ENCODE measurements at places on chromosomes 12 and 14.

DNA sequence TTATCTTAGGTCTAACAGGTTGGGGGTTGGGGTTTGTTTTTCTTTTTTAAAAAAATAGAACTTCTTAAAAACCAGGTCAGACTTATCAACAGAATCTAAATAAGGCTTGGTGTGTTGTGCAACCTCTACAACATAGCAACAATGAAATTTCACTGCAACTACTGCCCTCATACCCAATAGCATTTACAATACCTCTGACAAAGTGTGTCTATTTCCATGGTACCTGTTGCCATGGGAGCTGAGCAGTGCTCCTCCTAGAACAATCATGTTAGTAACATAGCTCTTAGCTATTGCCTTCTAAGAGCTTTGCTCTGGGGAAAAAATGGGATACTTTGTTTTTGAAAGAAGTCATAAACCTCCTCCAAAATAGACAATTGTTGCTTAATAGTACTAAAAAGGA lies 103.3 kb upstream of the CCDC175 start:
- no peak for DNase-seq

GRCh38 chr14:73394317-73394716 lies 64.0 kb downstream of the NUMB start:
- DNase-seq, result no peak

DNA sequence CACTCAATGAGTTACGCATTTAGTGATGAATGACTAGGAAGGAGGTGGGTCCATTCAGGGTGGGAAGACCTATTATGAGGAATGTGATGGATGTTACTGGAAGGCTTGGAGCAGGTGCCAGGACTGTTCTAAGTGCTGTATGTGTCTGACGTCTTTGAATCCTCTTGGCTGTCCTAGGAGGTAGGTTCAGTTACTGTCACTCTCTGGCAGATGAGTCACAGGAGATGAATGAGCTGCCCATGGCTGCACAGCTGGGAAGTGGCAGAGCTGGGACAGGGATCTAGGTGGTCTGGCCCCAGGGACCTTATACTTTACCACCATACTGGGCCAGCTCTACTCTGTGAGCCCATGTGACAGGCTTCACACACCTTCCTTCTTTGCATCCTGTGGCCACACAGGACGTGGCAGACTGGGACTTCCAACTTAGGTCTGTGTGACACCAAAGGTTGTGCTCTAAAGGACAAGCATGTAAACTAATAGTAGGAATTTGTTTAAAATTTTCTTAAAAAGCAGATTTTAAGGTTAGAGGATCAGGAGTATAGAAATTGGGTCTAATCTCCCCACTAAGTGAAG lies 24.0 kb downstream of the TCTN1 start:
- no peak for DNase-seq

- no peak for DNase-seq
Measured at GRCh38 chr14:89661392-89661791, 244.4 kb upstream of the FOXN3 start.

- no peak for DNase-seq
Measured at GRCh38 chr14:54338696-54339317, 58.0 kb upstream of the CDKN3 start.

DNA sequence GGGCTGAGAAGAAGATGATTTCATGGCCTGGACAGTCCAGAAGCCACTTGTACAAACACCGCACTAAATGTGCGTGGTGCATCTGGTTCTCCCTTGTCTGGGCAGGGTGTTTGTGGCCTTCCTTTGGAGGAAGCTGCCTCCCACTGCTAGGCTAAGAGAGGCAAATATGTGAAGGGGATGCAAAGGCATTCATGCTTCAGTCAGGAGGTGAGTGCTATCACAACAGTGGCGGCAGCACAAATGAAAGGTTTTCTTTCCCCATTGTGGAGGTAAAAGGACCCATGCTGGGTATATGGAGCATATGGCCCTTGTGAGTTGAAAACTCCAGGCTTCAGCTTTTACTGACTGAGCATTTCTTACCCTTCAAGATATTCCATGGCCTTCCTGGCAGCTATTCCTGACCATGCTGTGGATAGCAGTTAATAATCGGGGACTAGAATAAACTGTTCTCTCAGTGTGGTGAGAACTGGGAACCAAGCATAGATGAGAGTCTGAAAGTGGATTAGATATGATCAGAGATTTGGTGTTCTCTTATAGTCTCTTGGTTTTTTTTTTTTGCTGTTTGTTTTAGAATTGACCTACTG lies 69.9 kb downstream of the MYRFL start:
- DNase-seq, result no peak

DNA sequence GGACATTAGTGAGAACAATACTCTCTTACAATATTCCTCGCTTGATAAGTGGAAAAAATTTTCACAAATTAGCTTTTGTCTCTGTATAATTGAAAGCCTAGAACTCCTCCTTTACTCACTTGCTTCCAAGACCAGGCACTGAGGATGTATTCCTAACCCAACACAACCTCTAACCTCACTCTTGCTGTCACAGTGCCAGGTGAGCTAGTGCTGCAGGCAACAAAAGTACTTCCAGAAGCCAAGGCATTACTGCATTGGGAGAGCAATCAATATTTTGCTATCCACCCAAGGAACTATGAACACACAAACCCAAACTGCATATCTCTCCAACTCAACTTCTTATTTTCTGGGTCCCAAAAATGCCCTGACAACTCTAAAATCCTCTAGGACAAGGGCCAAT lies 1081.0 kb downstream of the VRK1 start:
- DNase-seq, result no peak

DNA sequence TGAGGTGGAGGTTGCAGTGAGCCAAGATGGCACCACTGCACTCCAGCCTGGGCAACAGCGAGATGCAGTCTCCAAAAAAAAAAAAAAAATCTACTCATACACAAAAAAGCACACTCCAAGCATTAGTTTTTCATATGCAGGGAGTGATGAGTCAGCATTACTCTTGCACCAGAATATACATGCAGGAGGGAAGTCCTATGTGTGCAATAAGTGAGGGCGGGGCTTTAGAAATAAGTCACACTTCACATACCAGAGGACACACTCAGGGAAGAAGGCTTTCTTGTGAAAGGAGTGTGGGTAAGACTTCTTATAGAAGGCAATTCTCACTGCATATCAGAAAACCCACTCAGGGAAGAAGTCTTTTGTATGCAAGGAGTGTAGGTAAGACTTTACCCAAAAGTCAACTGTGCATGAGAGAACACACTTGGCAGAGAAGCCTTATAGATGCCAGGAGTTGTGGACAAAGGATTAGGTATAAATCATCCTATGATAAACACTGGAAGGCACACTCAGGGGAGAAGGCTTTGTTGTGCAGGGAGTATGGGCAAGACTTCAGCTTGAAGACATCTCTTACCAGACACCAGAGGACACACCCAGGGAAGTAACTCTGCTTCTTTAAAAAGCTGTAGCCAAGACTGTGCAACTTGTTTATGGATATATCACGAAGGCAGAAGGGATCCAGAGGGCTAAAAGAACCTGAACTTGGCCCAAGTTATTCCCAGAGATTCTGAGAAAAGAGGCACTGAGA lies 50.5 kb downstream of the ATF7 start:
- no peak for DNase-seq

DNA sequence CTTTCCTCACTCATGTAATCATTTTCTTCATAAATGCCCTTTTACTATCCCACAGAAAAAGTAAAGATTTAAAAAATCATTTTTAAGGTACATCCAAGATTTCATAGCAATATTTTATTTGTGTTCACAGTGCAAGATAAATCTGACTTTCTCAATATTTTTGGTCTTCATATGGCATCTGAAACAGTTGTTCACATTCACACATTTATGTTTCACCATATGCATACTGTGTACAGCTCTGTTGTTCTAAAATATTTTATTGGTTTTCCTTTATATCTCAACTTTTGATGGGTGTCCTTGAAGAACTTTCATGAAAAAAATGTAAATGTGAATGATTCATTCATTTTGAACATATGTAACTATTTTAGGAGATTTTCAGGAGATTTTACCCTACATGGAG lies 348.7 kb downstream of the SNAPC1 start:
- DNase-seq, result no peak

DNA sequence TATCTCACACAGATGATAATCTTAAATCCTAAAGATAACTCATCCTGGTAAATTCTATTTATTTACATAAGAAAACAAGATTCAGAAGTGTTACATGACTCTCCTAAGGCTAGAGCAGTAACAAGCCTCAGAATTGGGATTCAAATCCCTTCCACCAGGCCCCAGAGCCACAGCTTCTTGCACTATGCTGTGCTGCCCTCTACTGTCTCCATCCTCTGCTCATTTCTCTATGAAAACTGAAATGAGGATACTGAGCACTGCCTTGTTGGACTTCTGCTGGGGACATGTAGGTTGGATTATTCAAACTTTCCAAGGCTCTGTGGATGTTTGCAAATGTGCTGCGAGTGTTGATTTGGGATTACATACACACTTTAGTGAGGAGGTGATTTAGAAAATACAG lies 23.5 kb upstream of the C12orf50 start:
- no peak for DNase-seq

DNA sequence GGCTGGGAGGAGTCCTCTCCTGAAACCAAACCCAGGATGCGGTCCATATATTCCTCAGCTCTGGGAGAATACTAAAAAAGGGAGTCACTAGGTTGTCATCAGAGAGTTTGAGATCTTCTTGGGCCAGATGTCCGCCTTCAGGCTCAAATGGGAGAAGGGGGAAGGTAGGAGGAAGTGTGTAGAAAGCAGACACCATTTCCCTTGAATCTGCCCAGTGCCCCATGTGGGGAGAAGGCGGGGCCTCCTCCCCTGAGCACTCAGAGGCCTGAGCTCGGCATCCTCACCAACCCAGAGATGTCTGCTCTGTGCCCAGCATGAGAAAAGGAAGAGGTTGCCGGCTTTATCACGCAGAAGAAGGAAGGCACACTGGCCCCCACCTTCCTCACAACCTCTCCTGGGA lies 37.3 kb downstream of the LTBP2 start:
- no peak for DNase-seq

- DNase-seq, result no peak
Measured at GRCh38 chr12:58509116-58509885, 411.0 kb downstream of the LRIG3 start.

DNA sequence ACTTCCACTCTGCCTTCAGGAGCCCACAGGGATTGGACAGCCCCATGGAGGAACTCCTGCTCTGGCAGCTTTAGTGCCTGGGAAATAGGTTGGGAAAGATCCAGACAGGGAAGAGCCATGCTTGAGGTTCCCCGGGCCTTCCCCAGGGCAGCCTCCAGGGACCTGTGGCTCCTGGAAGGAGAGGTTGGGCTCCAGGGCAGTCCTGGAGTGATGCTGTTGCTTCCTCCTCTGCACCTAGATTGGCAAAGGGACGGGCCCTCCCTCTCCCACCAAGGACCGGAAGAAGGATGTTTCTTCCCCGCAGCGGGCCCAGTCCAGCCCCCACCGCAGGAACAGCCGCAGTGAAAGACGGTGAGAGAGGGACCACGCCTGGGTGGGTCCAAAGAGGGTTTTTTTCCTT lies 16.5 kb downstream of the VASH1 start:
- DNase-seq, result no peak

DNA sequence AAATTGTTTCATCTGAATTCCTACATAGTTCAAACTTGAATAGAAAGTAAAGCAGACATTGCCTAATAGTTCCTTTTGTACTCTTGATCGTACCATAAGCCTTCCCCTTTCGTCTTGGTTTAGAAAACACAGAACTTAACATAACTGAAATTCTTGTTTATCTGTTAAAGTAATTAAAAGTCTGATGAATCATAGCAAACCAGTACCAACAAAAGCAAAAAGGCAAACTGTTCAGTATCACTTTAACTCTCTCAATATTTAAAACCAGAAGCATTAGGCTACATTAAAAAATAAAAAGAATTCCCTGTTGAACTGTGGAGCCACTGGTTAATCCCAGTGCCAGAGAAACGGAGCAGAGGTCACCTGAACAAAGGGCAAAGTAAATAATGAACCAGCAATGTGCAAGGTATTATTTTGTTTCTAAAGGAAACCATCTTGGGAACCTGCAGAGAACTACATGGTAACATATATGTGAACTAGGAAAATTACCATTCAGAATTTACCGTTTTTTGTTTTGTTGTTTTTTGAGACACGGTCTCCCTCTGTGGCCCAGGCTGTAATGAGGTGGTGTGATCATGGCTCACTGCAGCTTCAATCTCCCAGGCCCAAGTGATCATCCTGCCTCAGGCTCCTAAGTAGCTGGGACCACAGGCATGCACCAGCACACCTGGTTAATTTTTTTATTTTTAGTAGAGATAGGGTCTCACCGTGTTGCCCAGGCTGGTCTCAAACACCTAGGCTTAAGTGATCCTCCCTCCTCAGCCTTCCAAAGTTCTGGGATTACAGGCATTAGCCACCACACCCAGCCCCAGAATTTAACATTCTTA lies 17.1 kb upstream of the HIGD1C start:
- DNase-seq, result no peak

DNA sequence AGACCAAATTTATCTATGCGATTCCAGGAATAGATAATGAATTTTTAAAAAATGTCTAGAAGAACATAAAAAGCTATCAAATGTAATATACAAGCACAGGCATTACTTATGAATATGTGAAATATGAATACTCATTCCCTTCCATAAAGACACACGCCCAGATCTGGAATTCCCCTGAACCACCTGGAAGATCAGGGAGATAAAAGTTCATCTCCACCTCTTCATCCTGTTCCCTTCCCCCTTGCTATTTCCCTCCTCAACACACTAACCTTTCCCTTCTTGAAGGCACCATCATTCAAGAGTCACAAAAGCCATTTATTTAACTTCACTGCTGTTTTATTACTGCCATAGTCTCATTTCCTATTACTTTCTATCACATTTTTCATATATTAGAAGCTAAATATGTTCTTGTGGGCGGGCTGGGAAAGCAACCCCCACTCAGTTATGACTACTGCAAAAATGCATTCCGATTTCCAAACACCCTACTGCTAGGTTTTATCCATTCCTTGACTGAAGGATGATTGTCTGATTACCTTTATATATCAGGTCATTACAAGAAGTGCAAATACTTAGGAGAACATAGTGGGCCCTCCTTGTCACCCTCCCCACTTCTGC lies 16.1 kb downstream of the FGD6 start:
- no peak for DNase-seq

- no peak for DNase-seq
Measured at GRCh38 chr14:68473794-68474193, 319.1 kb downstream of the ZFP36L1 start.

DNA sequence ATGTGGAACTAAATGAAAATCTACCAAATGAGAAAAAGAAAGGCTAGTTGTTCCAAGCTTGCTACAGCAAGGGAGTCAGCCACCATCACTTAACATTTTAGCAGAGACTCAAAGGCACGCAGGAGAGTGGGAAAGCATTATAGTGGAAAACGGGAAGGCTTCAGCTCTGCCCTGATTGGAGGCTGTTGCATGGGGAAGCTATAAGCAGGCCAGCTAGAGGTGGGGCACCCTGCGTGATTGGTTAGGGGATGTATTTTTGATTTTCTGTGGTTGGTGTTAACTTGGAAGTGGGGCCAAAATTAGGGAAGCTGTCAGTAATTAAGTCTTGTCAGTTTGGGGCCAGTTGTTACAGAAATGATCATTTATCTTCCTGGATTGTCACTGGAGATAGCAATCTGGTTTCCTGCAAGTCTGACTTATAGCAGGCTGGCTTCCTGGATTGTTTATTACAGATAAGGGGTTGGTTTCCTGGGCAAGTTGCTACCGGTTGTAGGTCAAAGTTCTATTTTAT lies 93.9 kb downstream of the FAR2 start:
- no peak for DNase-seq

Measured in stimulated activated CD8-positive, alpha-beta memory T cell treated with anti-CD3 and anti-CD28 coated beads, Interleukin-2, amount 100 ng/mL, for 1 hour (primary cell).